Hepatocyte (in vitro differentiated cells): ENCODE measurements at places on chromosomes 1 and 21. TPM values are rescaled to one million over a fixed set of nuclear protein-coding genes. Genes with fewer than 3 reads are reported as not detected.

- no peaks in the 10 kb centered on the region for H3K27me3 ChIP-seq
- no peak for DNase-seq
- no peak overlapping the region for H3K4me3 ChIP-seq
- H3K4me1 ChIP-seq, result no peaks in the 10 kb centered on the region
These were observed 86.2 kb downstream of the UBR4 start for GRCh38 chr1:19123837-19124236.

DNA sequence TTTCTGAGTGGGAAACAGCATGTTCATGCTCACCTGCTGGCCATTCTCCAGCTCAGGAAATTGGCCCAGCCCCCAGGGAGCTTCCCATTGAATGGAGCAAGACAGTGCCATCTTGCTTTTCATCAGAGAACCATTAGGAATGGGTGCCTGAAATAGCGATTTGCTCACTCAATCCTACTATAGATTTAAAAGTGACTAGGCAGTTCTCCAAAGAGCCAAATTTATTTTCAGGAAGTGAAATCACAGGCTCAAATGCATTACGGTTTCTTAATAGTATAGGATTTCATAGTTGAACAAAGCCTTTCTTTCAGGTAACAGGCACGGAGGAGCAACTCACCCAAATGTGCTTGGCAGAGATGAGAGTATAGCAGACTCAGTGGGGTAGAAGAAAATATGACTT, 272.1 kb downstream of the GRIK1 start:
- no peak overlapping the region for H3K4me3 ChIP-seq
- no peak for DNase-seq
- H3K36me3 ChIP-seq, result no peaks in the 10 kb centered on the region
- H3K27ac ChIP-seq, result no peak overlapping the region
- H3K4me1 ChIP-seq, result no peaks in the 10 kb centered on the region

CENPS gene
- 8.8 and 11.8 TPM in 2 replicates for total RNA-seq

IL23R gene
- total RNA-seq, result 0.20 and 0.96 TPM in 2 replicates

- no peak overlapping the region for H3K4me3 ChIP-seq
- H3K27ac ChIP-seq, result peak overlapping the region; percentile 72
- peak; percentile 81 for DNase-seq
- peaks cover 3% of the 10 kb centered on the region for H3K4me1 ChIP-seq
These were observed 3.9 kb upstream of the NUAK2 start for GRCh38 chr1:205325334-205325884.

DNA sequence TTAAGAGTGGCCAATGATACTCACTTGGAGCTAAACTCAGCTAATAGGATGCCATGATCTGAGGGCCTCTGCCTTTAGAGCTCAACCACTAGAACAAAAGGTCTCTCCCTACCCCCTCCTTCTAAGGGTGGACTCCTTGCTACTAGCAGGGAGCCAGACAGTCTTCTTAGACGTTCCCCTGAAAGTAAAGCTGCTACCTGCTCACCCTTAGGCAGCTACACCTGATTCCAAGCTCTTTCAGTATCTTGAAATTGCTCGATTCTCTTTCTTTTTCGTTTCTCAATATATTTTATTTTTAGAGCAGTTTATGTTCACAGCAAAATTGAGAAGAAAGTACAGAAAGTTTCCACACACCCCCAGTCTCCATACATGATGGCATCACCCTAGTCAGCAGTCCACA, 112.6 kb upstream of the KCNJ15 start:
- H3K27ac ChIP-seq, result no peak overlapping the region
- H3K36me3 ChIP-seq, result no peaks in the 10 kb centered on the region
- H3K4me1 ChIP-seq, result no peaks in the 10 kb centered on the region
- H3K4me3 ChIP-seq, result no peak overlapping the region
- no peak for DNase-seq
- no peaks in the 10 kb centered on the region for H3K27me3 ChIP-seq
